Stimulated activated CD4-positive, alpha-beta T cell treated with anti-CD3 and anti-CD28 coated beads, Interleukin-1b, Interleukin-23, amount 100 ng/mL, for 1 hour (primary cell): ENCODE measurements at places on chromosomes 3 and 15.

GRCh38 chr3:153090973-153091372 is 71.1 kb upstream of the RAP2B start:
- DNase-seq: no peak

GRCh38 chr3:89932882-89933281 is 825.5 kb downstream of the EPHA3 start:
- DNase-seq: no peak

DNA sequence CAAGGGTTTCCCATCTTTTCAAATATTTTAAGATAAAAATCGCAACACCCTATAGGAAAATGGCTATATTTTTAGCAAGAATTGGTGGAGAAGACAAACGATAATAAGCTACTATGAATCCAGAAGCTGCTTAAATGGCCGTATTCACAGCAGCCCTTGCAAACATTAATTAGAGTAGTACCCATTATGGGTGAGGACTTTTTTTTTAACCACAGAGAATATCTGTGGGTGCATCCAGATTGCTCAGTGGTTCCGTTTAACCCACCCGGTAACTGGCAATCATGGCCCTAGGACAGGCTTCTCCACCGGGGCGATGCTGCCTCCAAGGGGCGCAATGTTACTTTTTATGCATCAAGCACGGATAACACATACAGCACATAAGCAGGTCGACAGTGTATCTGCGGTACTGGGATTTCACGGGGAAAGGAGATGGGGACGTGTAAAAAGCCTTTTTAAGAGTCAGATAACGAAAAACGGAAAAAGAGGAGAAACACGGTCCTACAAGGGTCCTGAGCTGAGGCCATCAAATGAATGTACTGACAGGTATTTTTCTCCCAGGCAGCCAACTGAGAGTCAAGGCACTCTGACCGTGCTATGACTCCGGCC is 968 bp upstream of the TMEM266 start:
- DNase-seq: no peak

DNA sequence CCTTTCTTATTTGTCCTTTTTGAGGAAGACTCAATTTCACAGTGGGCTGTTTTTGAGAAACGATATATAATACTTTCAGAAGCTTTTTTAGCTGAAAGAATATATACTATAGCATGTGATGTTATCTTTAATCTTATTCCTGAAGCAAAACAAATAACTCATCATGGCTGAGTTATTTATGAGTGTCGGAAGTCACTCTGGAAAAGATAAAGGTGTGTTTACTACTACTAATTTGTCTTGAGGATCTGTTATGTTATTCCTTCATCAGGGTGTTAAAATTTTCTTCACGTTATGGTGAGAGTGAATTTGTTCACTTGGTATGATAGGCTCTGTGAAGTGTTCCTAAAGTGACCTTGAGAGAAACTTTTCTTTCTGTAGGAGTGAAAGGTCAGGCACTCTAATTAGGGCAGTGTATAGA is 4.7 kb downstream of the TCF12 start:
- DNase-seq: no peak

GRCh38 chr3:49668414-49668797 is 5.7 kb upstream of the APEH start:
- no peak for DNase-seq

DNA sequence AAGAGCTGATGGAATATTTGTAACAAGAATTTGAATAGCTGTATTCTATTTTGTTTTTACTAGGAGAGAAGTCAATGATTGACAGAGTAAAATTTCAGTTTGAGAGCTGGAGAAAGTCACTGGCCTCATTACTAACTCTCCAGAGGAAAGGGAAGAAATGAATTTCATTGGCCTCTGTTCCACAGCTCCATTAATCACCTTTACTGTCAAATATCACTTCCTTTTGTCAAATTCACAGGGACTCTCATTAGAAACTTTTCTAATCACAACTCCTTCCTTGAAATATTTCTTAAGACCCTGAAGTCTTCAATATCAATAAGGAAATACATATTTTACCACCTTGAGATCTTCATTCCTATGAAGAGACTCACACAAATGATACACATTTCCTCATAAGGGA is 379.9 kb upstream of the RASGRP1 start:
- DNase-seq: no peak

- no peak for DNase-seq
These were observed 21.0 kb upstream of the SOX2 start for GRCh38 chr3:181690769-181691168.

DNA sequence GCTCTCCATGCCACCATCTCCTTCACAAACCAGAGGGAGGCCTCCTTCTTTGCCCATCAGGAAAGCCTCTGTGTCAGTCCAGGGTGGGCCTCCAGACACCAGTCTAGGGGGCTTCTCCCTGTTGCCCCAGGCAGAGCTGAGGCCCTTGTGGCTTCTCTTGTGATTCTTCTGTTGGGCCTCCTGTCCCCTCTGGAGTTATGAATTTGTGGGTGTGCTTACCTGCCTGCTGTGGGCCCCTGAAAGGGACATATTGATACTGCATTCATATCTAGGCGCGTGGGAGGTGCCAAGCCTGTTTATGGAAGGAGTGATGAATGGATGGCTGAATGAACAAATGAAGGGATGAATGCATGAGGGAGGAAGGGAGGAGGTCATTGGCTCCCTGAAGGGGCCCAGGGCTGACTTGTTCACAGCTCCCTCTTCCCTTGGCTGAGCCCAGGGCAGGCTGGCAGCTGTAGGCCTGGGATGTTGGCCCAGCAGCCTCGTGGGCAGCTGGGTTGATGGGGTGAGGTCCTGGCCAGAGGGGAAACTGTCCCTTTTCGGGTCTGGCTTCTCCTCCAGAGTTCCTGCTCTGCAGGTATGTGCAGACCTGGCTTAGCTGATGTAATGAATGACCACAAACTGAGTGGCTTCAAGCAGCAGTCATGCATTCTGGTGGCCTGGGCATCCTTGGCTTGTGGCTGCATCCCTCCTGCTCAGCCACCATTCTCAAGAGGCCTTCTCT is 195.4 kb downstream of the GOLGA6L6 start:
- no peak for DNase-seq

- DNase-seq: no peak
These were observed 36.4 kb upstream of the PARL start for GRCh38 chr3:183921096-183921495.

DNA sequence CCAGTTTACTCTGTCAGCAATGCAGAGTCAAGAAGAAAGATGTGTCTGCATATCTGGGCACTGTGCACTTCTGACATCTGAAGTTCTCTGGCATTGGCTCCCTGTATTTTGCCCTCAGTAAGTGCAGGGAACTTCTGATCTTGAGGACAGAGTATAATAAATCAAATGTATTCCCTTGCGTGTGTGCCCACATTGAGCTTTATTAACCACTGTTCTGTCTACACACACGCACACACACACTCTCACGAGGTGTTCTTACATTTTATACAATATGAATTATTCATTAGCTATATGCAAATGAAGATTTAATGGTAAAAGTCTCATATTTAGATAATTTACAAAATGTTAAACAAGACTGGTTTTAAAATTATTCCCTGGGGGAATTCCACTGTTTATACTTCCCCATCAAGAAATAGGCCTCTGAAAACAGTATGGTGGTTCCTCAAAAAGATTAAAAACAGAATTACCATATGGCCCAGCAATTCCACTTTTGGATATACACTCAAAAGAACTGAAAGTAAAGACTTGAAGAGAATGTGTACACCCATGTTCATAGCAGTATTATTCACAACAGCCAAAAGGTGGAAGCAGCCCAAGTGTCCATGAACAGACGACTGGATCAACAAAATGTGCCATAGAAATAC is 24.6 kb upstream of the ANPEP start:
- DNase-seq: no peak

GRCh38 chr15:61915640-61916039 is 144.6 kb downstream of the VPS13C start:
- no peak for DNase-seq

DNA sequence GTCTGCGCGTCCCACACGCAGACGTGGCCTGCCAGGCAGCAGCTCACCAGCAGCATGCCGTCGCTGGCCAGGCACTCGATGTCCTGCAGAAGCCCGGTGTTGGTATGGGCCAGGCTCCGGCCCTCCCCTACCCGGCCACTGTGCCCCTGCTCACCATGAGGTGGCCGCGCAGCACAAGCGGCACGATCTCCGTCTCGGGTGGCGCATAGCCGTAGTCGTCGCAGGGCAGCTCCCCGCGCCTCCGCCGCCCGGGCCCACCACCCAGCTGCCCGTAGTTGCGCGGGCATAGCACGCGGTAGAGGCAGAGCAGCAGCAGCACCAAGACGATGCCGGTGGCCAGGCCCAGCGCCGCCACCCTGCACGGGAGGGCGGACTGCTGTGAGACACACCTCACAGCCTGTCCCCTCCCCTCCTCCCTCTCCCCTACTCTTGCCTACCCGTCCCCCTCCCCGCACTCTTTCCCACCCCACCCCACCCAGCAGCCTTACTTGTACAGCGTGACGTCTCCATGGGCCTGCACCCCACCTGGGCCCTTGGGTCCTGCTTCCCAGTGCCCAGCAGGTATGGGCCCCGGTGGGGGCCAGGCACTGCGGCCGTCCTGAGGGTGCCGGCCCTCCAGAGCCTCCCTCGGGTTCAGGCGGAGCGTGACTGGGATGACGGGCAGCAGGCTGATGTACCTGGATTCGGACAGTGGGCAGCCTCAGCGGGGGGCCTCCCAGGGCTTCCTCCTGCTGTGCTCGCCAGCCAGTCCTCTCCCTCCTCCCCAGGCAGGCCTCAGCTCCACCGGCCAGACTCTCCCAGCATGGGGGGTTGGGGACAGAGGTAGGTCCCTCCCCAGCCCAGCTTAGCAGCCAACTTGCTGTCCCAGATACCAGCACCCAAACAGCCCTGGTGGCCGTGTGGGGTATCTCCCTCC is 37.6 kb downstream of the PTPN23 start:
- DNase-seq: no peak

DNA sequence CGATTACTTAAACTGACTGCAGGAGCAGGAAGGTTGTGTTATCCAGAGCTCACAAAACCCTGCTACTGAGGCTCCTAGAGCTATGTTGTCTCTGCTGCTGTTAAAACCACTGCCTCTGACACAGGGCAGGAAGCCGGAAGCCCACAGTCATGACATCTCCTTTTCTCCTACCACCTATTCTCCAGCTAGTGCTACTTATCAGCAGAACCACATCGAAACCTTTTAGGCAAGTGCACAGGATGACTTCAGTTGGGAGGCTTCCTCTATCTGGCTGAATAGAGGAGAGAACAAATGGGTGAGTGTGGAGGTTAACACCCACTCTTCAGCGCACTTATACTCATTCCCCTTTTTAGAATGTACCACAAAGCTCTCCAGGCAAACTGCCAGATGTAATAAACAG is 638.0 kb downstream of the OTOL1 start:
- DNase-seq: no peak

GRCh38 chr15:25793354-25794050 is 69.6 kb downstream of the ATP10A start:
- DNase-seq: no peak

DNA sequence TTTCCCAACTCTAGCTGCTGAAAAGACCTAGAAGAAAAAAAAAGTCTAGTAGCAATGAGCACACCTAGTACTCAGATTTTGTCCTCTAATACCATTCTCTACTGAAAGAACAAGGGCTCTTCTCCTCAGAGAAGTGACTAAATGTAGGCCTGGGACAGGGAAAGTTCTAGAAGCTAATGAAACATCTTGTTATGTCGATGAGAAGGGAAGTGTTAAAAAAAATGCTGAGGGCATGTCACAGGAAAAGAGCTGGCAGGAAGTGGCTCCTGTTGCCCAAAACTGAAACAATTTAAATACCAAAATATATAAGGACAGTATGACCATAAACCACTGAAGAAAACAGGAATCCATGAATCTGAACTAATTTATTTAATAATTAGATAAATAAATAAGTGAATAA is 581.4 kb upstream of the TBL1XR1 start:
- DNase-seq: no peak

DNA sequence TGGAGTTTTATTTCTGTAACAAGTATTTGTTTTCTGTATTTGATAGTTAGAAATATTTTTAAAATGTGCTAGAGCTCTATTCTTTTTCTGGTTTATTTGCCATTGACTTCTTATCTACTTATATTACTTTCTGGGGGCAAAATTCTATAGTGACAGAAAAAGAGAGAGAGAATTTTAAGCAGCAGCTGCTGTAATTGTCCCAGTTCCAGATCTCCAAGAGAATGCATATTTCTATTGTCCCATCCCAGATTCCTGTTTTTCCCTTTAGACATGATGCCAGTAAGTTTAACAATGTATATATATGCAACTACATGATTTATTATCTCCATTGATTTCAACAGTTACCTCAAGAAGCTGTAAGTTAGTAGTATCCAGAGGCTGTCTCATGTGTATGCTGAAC is 541.7 kb upstream of the ZNF385D start:
- DNase-seq: no peak

- no peak for DNase-seq
These were observed 49.7 kb upstream of the ATOSA start for GRCh38 chr15:52728899-52729298.

DNA sequence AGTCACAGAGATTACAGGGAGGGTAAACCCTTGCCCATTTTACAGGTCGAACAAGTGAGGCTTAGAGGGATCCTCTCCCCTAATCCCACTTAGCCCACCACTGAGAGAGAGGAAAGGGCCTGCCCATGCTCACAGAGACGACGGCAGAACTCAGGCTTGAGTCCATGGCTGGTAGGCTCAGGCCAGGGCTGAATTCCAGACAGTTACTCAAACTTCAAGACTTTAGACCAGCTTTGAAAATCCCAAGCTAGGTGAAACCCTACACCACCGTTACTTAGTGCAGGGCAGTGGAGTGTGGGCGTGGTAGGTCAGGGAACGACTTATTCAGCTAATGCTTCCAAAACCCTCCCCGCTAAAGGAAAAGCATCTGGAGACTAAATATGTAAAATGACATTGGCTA is 16.4 kb downstream of the GRIP2 start:
- no peak for DNase-seq

- DNase-seq: no peak
These were observed 1429.6 kb upstream of the ALCAM start for GRCh38 chr3:103937094-103937493.

- DNase-seq: no peak
These were observed 149.4 kb downstream of the VGLL4 start for GRCh38 chr3:11494131-11494916.

- no peak for DNase-seq
These were observed 87.9 kb downstream of the WDR72 start for GRCh38 chr15:53671545-53671944.

- peak; percentile 34 for DNase-seq
These were observed 1.3 kb upstream of the USP3 start for GRCh38 chr15:63502843-63503738.

GRCh38 chr3:133812872-133813271 is 7.3 kb downstream of the SRPRB start:
- no peak for DNase-seq

DNA sequence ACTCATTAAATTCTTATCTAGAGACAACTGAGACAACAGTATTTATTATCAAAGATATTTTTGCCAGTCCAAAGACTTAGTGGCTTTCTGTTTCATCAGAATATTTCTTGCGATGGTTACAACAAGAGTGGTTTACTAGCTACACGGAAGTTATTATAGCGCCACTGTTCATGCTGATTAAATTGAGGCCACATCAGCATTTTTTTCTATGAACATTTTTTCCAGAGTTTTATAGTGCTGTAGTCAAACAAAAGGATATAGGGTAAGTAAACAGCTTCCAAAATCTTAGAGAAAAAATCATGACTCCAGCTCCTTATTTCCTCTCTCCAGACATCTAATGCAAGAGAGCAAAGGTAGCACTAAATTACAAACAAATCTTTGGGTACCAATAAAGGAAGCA is 1264.4 kb downstream of the ZPLD1 start:
- no peak for DNase-seq
